ENCODE measurements at places on chromosomes 2 and 18.

DNA sequence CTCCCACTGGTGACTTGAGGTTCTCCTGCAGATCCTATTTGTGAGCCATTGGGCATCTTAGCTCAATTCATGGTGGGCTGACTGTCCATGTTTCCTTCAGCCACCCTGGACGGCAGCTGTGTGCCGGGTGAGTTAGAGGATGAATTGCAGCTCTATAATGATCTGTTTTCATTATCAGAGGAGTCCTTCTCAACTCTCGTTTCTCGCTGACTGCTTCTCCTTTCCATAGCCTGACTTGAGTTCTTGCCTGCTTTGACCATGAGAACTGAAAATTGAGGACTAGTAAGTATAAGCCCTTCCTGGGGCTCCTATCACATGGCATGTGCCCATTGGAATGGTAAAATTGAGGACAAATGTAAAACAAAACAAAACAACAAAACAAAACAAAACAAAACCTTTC lies 121.8 kb downstream of the CDC42EP3 start:
- no peak for DNase-seq

DNA sequence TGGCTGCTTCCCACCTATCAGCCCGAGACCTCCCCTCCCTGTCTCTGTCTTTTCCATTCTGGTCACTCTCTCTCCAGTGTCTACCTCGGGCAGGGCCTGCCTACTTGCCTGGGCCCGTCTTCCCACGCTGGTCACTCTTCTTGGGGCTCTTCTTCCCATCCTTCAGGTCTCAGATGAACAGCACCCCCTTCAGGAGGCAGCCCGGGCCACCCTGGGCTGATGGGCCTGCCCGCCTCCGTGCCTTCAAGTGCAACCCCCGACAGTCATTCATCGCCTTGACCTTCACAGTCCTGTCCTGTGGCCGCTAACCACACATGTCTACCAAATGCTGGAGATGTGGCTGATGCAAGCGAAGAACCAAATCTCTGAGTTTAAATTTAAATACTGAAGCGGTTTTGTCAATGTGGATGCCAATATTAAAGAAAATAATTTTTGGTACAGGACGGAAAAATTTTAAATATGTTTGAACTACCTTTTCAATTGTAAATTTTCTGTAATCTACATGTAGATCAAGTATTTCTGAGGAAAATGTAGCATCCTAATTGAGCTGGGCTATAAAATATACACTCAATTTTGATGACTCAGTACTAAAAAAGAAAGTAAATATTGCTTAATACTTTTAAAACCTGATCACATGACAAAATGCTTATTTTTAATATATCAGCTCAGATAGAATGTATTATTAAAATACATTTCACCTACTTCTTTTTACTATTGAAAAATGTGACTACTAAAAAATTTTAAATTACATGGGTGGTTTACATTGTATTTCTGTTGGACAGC lies 96.4 kb downstream of the LAMA1 start:
- peak; percentile 81 for DNase-seq

DNA sequence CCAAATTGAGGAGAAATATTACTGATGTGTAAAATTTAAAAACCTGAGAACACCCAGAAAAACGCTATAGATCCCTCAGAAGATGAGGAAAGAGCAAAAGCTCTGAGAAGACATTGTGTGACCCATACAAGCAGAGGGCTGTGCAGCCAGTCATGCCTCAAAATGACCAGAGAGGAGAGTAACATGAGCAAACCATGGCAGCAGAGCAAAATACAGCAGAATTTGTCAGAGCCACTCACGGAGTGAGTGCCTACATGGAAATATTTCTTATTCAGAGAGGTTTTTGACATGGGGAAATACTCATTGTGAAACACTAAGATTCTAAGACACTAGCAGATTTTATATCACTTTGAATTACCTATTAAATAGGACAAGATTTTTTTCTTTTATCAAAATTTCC lies 96.8 kb upstream of the DNAJC10 start:
- DNase-seq = no peak

GRCh38 chr18:24677011-24677410 lies 216.6 kb downstream of the HRH4 start:
- DNase-seq = no peak

DNA sequence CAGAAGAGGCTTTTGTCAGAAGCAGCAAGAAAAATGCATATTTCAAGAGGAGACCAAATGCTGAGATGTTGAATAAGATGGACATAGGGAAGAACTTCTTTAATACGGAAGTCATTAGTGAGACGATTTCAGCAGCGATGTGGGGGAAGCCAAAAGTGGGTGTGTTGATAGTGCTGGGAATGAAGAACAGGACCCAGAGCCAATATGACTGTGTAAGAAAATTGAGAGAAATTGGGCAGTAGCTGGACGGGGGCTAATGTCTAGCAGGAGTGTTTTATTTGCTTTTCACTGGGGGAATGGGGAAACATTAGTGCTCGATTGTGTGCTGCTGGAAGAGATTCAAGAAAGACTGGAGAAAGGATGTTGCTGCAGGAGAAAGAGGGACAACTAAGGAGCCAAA lies 788.7 kb upstream of the KLHL29 start:
- no peak for DNase-seq

DNA sequence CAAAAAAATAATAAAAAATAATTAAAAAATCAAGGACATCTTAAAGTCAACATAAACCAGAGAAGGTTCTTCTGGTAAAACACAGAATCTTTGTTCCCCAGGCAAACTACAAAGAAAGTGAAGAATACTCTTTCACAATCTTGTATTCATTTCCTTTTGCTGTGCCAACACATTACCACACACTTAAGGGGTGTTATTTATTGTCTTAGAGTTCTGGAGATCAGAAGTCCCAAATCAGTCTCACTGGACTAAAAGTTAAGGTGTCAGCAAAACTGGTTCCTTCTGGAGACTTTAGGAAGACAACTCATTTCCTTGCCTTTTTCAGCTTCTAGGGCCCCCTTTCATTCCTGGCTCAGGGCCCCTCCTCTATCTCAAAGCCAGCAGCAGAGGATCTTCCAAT lies 12.2 kb upstream of the CAB39 start:
- no peak for DNase-seq

GRCh38 chr2:104158191-104158590 lies 695.7 kb upstream of the POU3F3 start:
- no peak for DNase-seq

- DNase-seq = no peak
Observed at GRCh38 chr2:160417745-160418397, 75.7 kb downstream of the RBMS1 start.

GRCh38 chr2:184875911-184876310 lies 277.6 kb downstream of the ZNF804A start:
- DNase-seq = no peak
